ENCODE measurements at places on chromosomes 2 and 18. TPM values are rescaled to one million over a fixed set of nuclear protein-coding genes. Genes with fewer than 3 reads are reported as not detected.

The COLEC11 gene
- 2.6 TPM for total RNA-seq

The HADHA gene
- total RNA-seq, result 131 TPM

The MOCOS gene
- 0.53 TPM for total RNA-seq

The COL4A4 gene
- 38.8 TPM for total RNA-seq

The CASP8 gene
- 14.5 TPM for total RNA-seq

The TCF23 gene
- total RNA-seq, result 0.35 TPM

The SERPINB13 gene
- total RNA-seq, result not detected

The SLC16A14 gene
- 10.1 TPM for total RNA-seq

The ANKRD36 gene
- total RNA-seq, result 66.1 TPM

The ITGB1BP1 gene
- total RNA-seq, result 29.9 TPM

The TRAF3IP1 gene
- 18.3 TPM for total RNA-seq

The KCNJ3 gene
- 6.1 TPM for total RNA-seq

The NEU4 gene
- total RNA-seq, result 0.99 TPM

The BCL11A gene
- total RNA-seq, result 11.0 TPM

The HK2 gene
- total RNA-seq, result 18.7 TPM

The AGXT gene
- not detected for total RNA-seq

The IL1RN gene
- total RNA-seq, result 6.0 TPM

The M1AP gene
- total RNA-seq, result 0.47 TPM

The UGT1A4 gene
- total RNA-seq, result 0.29 TPM

The RTP5 gene
- not detected for total RNA-seq

The MROH2A gene
- total RNA-seq, result 0.53 TPM

The ANKRD29 gene
- 2.0 TPM for total RNA-seq

The CLEC4F gene
- total RNA-seq, result not detected

The IL36G gene
- not detected for total RNA-seq

The POMC gene
- total RNA-seq, result 7.8 TPM

The FSHR gene
- not detected for total RNA-seq

The SLC5A7 gene
- 0.53 TPM for total RNA-seq

The C18orf54 gene
- total RNA-seq, result 7.2 TPM

The ZNF892 gene
- total RNA-seq, result 10.2 TPM

The CEBPZ gene
- 35.1 TPM for total RNA-seq
